AG20443 (cell line): ENCODE measurements at places on chromosomes 4 and X.

DNA sequence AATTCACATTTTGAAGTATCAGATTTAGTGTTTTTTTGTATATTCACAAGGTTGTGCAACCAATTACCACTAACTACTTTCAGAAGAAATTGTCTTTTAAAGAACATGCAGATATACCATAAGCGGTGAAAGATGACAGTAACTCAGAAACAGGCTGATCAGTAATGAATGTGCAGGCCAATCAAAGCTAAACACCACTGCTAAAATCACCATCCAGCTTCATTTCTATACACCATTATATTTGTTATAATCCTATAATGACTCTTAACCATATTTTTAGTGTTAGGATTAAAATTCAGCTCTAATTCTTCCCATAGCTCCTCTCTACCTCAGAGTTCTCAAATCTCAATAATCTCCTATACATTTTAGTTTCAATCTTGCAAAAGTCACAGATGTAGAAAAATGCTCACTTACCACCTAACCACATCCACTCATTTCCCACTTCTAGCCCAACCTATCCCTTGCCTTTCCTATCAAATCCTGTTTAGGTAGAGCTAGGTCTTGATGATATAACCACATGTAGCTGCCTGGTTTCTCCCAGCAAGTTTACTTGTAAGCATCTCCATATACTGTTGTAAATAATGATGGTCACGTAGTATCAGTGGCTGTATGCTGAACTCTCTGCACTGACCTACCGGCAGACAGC, 16.6 kb downstream of the COQ2 start:
- DNase-seq = no peak

- DNase-seq = peak; percentile 82
Observed at GRCh38 chr4:168656055-168656660, 159.3 kb downstream of the PALLD start.

- no peak for DNase-seq
Observed at GRCh38 chr4:10079256-10079655, 37.3 kb downstream of the WDR1 start.

- no peak for DNase-seq
Observed at GRCh38 chrX:121569609-121570008, 522.2 kb downstream of the GLUD2 start.

DNA sequence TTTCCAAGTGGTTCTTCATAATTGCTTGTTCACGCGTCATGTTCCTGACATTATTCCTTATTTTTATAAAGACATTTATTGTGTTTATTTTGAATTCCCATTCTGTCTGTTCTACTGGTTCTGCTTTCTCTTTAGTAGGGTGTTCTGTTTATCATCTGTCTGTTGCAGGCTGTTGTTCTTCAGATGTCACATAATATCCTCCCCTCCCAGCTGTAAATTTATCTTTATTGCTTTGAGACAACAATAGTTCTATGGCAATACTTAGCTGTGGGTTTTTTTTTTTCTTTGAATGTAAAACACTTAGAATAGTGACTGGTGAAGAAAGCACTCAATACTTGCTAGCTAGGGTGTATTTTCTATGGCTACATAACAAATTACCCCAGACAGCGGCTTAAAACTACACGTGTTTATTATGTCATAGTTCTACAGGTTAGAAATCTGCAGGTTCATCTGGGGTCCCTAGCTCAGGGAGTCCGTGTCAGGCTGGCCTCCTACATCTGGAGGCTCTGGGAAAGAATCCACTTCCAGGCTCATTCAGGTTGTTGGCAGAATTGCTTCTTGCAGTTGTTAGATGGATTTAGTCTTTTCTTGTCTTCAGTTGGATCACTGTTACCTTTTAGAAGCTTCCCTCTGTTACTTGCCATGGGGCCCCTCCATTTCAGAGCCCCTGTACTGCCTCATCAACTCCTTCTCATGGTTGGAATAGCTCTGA, 63.4 kb upstream of the ENPEP start:
- DNase-seq = no peak

DNA sequence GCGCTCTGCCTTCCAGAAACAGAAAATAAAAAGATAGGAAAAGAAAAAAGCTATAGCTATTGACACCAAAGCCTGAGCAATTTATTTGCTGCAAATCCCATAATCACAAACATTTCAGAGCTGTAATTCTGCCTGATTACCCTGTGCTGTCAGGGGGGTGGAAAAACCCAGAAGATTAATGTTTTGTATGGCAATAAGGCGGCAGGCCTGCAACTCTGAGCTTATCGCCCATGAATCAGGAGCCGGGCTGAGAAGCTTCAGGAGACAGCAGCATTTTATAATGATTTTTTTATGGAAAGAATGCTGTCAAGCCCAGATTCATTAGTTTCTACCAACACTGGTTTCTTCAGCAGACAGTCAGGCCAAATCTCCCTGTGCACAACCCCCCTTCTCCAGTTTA, 82.6 kb upstream of the TMEM164 start:
- DNase-seq = no peak
